ENCODE measurements at places on chromosomes 4 and X. TPM values are rescaled to one million over a fixed set of nuclear protein-coding genes. Genes with fewer than 3 reads are reported as not detected.

DNA sequence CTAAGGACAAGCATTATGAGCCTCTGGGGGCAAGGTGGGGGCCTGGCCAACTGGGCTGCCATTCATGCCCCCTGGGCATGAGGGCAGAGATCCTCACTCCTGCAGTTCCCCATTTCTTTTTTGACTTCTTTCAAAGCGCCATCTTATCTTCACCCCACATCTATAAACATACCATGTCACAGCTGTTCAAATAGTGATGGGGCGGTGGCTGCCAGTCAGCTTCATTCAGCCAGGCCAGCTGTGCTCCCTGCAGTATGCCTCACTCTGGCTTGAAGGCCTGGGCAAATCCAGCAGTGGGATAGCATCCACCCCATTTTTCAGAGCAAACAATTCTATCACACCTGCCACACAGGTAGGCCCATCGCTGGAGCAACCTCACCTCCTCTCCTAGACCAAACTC lies 85.5 kb downstream of the NHSL2 start:
- H3K4me1 ChIP-seq, result peaks cover 6% of the 10 kb centered on the region
- no peak overlapping the region for H3K27ac ChIP-seq
- no peaks in the 10 kb centered on the region for H3K27me3 ChIP-seq
- H3K36me3 ChIP-seq, result no peaks in the 10 kb centered on the region
- H3K4me3 ChIP-seq, result no peak overlapping the region
- DNase-seq, result peak; percentile 42

DNA sequence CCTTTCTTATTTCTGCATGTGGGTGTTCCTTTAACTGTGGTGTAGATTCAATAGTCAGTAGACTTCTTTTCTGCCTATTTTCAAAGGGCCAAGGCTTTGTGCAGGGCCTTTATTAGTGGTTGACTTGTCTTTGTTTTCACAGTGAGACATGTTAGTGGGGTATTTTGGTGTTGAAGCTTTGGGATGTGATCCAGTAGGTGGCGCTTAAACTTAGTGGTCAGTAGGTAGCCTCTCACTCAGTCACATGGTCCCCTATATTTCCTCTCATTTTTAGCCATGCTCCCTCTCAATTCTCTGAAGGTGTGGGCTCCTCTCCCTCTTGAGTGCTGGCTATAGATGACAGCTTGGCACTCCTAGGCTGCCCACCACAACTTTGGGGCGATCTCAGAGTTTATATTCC lies 23.4 kb upstream of the SLC10A7 start:
- no peaks in the 10 kb centered on the region for H3K36me3 ChIP-seq
- H3K4me3 ChIP-seq, result no peak overlapping the region
- DNase-seq, result peak; percentile 61

NALF2 gene
- total RNA-seq, result not detected

GRCh38 chr4:28831867-28832266 lies 1888.3 kb upstream of the PCDH7 start:
- no peak for DNase-seq
- H3K4me1 ChIP-seq, result no peaks in the 10 kb centered on the region
- H3K27ac ChIP-seq, result no peak overlapping the region
- H3K36me3 ChIP-seq, result no peaks in the 10 kb centered on the region
- H3K27me3 ChIP-seq, result no peaks in the 10 kb centered on the region

CLNK gene
- total RNA-seq, result not detected

- DNase-seq, result peak; percentile 90
- H3K4me3 ChIP-seq, result no peak overlapping the region
- no peaks in the 10 kb centered on the region for H3K27me3 ChIP-seq
- H3K36me3 ChIP-seq, result no peaks in the 10 kb centered on the region
- H3K27ac ChIP-seq, result peak overlapping the region; percentile 73
These were observed 60.8 kb downstream of the SHROOM2 start for GRCh38 chrX:9847071-9847470.

All from PC-3 (cell line).